ENCODE measurements at places on chromosomes 3 and 15. TPM values are rescaled to one million over a fixed set of nuclear protein-coding genes. Genes with fewer than 3 reads are reported as not detected.
A peak's percentile ranks its signal among the peaks of the same experiment; 100 is the strongest.

DNA sequence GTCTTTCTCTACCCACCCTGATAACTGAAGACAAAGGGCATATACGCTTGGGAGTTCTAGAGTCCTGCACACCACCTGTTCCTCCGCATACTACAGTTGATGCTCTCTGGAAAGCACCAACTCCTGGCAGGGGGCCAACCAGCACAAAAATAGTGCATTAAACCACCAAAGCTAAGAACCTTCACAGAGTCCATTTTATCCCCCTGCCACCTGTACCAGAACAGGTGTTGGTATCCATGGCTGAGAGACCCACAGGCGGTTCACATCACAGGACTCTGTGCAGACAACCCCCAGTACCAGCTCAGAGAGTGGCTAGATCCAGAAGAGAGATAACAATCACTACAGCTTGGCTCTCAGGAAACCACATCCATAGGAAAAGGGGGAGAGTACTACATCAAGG lies 114.4 kb upstream of the POU1F1 start:
- no peak for DNase-seq

DNA sequence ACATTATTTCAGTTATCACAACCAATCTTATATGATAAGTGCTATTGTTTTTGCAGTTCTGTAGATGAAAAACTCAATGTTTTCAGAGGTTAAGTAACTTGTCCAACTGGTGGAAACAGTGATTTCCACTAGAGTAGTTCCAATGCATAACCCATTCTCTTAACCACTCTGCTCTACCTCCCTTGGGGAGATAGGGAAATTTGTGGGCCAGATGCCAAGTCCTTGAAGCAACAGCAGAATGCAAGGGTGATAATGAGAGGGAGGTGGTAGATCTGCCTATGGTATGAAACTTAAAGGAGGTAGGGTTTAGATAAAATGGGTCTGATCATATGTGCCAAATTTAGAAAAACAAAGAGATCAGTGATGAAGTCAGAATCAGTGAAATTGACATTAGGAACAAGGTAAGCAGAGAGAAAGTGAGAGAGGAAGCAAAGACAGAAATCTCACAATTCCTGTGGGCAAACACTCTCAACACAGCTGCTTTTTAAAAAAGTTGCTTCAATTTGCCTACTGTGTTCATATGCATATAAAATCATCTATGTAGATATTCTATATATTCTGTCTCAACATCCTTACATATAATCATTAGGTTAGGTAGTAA lies 50.5 kb upstream of the UBP1 start:
- no peak for DNase-seq

DNA sequence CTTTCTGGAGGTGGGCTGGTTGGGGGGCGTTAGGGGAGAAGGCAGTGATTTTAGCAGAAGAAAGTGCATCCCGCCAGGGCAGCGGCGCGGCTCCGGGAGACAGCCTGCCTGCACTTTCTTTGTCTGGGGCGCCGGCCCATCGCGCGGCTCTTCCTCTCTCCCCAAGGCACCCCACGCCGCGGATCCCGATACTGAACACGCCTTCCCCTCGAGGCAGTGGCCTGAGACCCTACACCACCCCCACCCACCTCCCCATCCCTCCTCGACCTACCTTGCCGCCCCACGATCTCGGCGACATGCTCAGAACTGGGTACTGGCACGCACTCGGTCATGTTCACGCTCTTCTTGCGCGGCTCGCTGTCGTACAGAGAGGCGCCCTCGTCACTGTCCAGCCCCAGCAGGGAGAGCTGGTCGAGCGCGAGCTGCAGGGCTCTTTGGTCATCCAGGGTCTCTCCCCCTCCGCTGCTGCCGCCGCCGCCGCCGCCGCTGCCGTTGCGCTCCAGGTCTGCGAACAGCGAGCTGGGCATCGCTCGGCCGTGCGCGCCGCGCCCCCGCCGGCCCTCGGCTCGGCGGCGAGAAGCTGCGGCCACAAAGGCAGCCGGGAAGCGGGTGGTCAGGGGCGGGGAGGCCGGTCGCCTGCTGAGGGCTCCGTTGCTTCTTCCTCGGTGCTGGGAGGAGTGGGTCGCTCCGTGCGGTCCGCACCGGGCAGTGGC lies 483 bp downstream of the MEX3B start:
- DNase-seq = peak; percentile 81

DNA sequence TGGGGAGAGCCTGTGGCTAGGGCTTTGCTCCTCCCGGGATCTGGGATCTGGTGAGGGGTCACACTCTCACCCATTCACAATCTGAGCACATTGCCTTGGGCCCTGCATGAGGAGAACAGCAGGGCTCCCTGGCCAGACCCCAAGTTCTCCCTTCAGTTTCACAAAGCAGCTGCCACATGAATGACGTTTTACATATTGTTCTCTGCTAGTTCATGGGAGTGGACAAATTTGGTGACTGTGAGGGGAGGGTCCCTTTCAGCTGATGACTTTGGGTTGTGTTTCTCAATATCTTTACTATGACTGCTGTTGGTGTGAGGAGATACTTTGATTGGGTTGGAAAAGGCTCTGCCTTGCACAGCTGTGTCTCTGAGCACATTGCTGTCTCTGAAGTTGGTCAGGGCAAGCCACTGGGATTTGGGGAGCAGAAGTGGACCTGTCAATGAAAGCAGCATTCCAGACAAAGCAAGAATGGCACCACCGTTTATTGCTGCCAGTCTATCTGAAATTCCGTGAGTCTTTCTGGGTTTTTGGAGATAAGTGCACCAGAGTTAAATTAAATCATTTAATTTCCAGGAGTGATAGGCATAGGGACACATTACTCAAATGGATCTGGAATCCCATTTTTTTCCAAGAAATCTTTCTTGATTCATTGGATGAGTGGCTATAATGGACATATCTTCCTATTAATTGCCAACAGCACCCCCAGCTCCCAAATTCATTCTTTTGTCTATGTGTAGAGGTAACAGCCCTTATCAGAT lies 10.3 kb downstream of the TIMP4 start:
- peak; percentile 70 for DNase-seq

DNA sequence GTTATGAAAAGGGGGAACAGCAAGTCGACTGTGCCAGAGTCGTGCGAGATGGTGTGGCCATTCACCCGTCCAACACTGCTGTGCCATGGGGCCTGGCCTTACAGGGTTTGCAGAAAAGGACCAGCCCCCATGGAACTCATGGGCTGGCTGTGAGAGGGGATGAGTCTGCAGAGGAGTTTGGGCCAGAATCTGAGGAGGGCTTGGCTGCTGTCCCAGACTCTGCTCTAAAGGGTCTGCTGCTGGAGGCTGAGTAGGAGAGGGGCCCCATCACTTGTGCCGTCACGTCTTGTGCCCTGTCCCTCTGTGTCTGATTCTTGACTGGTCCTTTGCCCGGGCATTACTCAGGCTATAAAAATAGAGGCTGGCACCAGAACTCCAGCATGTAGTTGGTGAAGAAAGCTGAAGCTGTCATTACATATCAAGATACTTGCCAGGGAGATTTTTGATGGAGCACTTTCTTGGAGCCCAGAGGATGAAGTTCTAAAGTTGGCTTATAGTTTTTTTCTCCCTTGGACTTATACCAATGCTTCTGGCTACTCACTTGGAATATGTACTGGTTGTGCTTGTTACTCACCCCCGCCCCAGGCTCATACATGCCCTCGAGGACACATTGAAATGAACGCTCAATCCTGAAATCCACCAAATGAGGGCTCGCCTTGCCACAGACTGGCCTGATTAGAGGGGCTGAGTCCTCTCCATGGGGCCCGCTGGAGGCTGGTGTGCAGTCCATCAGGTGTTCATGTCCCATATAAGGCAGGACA lies 10.2 kb downstream of the PXYLP1 start:
- DNase-seq = no peak

DNA sequence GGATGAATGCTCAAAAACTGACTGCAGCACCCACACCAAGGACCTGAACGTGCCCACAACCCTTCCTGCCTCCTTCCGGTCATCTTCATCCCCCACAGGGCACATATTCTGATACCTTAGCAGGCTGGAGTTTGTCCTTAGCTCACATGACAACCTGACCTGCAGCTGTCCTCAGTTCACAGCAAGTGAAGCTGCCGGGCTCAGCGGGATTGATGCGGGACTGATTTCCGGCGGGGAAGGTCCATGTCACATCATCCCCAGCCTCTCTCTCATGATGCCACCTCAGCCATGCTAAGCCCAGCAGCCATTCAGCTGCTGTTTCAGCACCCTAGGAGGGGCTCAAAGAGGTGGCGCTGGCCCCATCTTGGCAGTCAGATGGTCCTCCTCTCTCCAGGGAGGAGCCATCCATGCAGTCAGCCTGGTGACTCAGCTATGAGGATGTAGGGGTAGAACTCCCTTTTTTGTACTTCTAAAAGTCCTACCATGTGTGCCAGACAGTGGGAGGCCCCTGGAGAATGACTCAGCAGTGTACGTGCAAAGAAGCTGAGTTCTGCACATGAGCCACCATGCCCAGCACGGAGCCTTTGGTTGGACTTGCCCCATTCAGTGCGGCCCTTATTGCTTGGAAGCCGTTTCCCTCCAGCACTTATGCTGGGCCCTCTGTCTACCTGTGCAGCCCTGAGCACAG lies 9.5 kb downstream of the CA12 start:
- DNase-seq = no peak

DNA sequence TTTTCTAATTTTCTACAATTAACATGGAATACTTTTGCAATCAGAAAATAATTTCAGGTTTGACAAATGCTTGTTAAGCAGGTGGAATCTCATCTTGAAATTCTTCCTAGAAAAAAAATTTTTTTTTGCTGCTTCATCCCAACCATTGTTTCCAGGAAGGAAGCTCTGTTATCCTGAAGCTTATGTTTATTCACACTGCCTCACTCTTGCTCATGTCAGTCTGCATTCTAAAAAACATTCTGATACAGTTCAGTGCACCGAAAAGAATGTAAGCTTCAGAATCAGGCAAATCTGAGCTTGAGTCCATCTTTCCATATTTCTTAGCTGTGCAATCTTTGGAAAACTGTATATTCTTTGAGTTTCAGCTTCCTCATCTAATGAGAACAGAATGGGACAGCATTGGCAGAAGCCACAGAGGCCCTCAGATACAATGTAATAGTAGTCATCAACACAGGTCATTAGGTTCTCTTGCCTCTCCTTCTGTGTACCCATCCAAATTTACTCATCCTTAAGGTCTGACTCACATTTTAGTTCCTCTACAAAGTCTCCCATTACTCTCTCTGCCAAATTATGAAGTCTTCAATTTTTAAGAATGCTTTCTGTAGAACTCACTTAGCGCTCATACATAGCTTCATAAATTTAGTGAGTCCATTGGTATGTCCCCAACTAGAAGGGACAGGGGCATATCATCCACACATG lies 881.8 kb upstream of the NR2F2 start:
- no peak for DNase-seq

DNA sequence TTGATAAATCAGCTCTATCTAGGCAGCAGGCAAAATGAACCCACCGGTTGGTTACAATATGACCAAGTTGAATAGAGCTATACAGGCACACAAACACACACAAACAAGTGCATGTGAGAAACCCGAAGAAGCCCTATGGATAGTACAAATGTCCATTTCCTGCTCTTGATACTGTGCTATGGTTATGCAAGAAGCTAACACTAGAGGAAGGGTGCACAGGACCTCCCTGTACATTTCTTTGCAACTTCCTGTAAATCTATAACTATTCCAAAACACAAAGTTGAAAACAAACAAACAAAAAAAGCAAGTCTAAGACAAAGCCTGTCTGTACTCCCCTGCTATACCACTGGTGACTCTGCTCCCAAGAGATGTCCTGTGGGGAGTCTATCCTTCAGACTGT lies 8.2 kb upstream of the FAM240A start:
- DNase-seq = no peak

DNA sequence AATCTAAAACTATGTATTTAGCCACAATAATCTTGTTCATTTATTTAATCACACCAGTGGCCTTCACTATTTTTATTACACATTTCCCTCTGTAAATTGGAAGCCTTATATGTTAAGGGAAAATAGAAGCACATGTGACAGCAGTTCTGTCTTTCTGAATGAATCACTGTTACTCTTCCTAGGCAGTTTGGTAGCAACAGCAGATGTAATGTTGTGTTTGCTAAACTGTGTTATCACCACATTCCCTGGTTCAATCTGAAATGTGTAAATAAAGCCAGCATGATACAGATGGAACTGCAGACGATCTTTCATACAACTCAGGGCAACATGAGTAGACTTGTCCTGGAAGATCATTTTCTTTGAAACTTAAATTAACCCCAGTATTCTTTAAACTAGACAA lies 220.1 kb downstream of the MCTP2 start:
- DNase-seq = no peak

GRCh38 chr3:16514755-16515353 lies 1.4 kb upstream of the RFTN1 start:
- no peak for DNase-seq

DNA sequence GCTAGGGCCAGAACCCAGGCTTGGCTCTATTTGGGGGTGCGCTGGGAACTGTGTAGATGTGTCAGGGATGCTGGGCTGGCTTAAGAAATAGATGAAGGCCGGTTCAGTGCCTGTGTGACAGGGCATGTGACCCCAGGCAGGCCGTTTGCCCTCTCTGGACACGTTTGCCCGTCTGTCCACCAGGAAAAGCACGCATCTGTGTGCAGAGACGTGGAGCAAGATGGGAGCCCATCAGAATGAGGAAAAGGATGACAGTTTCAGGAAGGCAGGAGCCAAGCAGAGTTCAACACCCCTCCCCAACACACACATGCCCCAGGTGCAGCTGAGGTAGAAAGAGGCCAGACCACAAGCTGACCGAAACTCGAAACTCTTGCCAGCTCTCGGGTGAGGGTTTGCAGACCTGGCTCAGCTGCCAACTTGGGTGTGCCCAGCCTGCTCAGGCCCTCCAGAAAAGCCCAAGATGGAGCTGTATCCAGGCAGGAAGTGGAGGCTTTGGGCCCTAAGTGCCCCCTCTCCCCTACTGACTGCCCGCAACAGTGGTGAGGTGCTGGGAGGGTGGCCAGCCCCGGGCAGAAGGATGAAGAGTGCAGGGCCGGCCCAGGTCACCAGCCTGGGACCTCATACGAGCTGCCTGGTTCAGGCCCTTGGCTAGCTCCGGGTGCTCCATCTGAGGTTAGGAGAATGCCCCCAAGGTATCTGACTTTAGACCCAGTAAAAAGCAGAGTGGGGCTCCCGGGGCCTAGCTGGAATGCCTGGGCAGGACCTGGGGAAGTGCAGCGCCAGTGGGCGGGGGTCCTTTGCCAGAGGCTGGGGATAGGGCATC lies 10.2 kb upstream of the MESP1 start:
- no peak for DNase-seq

- DNase-seq = peak; percentile 67
These were observed 260.4 kb upstream of the P2RY1 start for GRCh38 chr3:152574461-152575079.

DNA sequence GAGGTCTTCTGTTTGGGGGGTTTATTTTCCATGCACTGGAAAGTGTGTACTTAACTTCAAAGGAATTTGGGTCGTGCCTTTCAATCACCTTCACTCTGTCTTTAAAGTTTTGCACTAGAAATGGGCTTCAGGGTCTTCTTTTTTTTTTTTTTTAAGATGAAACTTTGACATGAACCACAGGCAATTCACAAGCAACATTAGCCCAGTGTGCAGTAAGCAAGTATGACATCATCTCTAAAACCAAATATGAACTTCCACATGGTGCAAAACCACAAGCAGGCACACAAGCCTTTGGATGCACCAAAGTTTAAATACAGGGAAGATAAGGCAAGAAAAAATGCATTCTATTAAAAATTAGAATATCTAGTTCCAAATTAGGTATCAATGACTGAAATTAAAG lies 381.9 kb downstream of the ERC2 start:
- no peak for DNase-seq

- DNase-seq = no peak
These were observed 46.6 kb downstream of the DPPA2 start for GRCh38 chr3:109269577-109270275.

Gene SLC22A13
- not detected for total RNA-seq

Gene HESX1
- total RNA-seq = not detected

Gene TAGLN3
- not detected for total RNA-seq

Gene SKOR1
- total RNA-seq = not detected
